ENCODE measurements at places on chromosomes 7 and 10.
A peak's percentile ranks its signal among the peaks of the same experiment; 100 is the strongest.

DNA sequence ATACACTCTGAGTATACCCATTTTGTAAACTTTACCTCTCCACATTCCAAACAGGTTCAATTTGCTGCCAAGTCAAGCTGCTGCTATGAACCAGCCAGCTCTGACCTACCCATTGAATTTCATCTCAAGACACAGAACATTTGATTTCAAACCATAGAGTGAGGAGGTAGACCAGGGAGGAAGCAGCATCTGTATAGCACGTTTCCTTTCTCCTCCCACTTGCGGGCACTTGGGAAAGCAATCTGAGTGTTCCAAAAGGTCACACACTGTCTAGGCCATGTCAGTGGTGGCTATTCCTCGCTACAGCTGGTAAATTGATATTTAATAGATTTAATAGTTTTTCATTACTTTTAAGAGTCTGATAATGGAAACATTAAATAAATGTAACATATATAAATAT, 147.8 kb upstream of the EEPD1 start:
- DNase-seq = no peak

GRCh38 chr10:97713339-97713825, at the start of gene MARVELD1:
Gene MARVELD1, plus strand, starts transcription at chr10:97713730. Its CDS starts 147 bp downstream, at chr10:97713877.
- DNase-seq = peak; percentile 57

DNA sequence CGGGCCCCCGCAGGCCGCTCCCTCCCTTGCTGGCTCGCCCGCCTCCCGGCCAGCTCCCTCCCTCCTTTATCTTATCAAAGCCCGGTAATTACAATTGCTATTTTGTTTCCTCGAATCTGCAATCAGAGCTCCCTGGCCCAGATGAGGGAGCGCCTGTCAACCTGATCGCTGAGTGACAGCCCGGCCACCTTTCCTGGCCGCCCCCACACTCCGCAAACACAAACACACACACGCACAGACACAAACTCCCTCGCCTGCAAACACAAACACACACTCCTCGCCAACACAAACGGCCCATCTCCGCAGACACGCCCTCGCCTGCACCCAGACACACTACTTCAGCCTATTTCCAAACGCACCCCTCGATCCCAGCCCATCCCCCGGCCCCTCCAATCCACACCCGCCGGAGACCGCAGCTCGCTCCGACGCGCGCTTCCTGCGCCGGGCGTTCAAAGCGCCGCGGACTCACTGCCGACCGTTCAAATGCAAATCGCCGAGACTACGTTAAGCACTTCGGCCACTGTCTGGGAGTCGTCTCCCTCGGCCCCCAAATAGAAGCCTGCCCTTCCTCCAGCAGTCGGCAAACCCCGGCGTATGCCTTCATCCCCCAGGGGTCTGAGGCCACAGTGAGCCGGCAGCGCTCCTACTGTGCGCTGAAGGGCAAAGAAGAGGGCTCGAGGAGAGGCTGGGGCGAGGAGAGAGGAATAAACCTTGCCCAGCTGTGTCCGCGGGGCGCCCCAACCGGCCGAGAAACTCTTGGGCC, 3.0 kb upstream of the FGF8 start:
- peak; percentile 92 for DNase-seq

- DNase-seq = no peak
Measured at GRCh38 chr10:80949785-80950184, 412.1 kb downstream of the SH2D4B start.

GRCh38 chr10:132702601-132703418, 83.1 kb downstream of the NKX6-2 start:
- no peak for DNase-seq

DNA sequence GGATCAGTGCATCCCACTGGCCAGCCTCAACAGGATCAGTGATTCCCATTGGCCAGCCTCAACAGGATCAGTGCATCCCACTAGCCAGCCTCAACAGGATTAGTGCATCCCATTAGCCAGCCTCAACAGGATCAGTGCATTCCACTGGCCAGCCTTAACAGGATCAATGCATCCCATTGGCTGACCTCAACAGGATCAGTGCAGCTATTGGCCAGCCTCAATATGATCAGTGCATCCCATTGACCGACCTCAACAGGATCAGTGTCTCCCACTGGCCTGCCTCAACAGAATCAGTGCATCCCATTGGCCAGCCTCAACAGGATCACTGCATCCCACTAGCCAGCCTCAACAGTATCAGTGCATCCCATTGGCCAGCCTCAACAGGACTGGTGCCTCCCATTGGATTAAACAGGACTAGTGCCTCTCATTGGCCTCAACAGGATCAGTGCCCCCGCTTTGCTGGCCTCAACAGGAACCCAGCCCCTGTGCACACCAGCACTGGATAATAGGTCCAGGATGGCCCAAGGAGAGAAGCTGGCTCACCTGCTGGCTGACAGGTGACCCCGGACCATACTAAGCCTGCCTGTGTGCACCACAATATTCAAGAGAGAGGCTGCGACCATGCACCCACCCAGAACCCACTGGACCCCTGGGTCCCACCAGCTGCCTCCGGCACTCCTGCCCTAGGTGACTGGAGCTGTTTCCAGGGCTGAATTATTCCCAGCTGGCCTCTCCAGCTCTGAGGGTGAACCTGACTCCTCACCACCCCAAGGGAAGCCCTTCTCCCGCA, 59.9 kb downstream of the PDGFA start:
- no peak for DNase-seq

DNA sequence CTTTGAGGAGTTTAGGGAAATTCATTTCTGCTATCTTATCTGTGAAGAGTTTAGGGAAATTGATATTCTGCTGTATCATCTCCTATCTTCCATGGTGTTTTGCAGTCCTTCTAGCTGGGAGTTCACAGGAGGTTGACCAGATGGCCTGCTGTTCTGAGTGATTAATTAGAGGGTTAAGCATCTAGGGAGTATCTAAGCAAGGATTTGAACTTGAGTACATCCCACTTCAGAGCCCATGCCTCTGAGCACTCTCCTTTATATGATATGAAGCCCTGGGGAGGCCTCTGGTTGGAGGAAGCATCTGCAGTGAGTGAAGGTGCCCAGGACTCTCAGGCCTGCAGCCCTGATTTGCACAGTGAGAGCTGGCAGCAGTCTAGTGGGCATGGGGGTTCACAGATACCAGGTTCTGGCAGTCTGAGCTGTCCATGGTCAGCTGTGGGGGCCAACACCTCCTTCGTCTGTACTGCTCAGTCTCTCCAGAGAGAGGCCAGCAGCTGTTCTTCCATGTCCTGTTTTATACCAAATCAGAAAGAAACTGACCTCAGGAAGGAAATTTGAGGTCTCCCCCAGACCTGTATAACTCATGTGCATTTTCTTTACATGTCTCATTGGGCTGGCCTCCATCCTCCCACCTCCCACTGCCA, 156.9 kb downstream of the PLCE1 start:
- DNase-seq = no peak

DNA sequence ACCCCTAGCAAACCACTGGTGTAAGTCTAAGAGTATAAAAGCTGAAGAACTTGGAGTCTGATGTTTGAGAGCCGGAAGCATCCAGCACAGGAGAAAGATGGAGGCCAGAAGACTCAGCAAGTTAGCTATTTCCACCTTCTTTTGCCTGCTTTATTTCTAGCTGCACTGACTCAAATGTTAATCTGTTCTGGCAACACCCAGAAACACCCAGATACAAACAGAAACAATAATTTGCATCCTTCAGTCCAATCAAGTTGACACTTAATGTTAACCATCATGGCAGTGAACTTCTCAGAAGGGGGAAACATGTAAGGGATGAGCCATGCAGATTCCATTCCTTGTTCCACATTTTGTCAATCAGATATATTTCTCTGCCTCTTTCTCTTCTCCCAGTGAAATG, 101.8 kb upstream of the FERD3L start:
- no peak for DNase-seq

DNA sequence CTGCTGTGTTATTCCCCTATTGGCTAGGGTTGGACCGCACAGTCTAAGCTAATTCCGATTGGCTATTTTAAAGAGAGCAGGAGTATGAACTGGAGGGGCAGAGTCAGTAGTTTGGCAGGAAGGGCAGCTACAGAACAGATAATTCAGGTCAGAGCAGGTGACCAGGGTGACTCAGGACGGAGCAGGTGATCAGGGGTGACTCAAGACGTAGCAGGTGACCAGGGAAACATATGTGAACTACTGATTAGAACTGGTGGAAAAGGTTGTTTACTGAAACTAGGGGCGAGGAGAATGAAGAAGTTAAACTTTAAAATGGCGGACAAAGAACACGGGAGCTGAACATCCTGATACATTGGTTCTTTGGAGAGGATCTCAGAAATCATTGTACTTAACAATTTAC, 102.3 kb downstream of the CCDC7 start:
- DNase-seq = no peak

GRCh38 chr7:81629702-81630101, 140.1 kb downstream of the HGF start:
- no peak for DNase-seq

DNA sequence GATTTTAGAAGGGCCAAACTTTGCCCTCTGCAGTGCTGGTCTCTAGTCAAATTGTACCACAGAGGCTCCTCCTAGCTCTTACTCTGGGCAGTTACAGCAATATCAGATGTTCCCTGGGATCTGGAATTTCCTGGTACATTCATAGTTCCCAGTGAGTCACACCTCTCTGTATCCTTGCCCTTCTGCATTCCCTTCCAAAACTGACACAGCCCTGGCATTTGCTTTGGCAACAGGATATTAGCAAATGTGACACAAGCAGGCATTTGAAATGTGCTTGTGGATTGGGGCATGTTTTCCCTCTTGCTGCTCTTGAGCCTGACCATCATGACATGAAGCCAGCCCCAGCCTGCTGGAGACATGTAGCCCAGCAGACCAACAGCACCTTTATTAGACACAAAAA, 284.7 kb upstream of the AKR1E2 start:
- no peak for DNase-seq

DNA sequence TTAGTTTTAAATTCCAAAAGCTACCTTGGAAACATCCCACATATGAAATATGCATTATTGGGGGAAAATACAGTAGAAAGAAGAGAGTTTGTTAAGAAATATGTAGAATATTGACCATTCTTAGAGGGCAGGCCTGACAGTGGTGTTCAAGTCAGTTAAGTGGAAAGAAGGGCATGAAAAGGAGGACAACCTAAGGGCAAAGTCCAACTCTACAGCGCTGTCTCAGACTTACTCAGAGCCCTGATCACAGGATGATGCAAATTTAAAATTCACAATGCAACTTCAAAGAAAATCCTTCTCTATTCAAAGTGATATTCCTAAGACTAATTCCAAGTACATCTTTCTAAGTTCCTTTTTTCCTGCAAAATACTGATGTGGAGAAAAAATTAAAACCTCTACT, 139.1 kb upstream of the LRRTM3 start:
- no peak for DNase-seq

DNA sequence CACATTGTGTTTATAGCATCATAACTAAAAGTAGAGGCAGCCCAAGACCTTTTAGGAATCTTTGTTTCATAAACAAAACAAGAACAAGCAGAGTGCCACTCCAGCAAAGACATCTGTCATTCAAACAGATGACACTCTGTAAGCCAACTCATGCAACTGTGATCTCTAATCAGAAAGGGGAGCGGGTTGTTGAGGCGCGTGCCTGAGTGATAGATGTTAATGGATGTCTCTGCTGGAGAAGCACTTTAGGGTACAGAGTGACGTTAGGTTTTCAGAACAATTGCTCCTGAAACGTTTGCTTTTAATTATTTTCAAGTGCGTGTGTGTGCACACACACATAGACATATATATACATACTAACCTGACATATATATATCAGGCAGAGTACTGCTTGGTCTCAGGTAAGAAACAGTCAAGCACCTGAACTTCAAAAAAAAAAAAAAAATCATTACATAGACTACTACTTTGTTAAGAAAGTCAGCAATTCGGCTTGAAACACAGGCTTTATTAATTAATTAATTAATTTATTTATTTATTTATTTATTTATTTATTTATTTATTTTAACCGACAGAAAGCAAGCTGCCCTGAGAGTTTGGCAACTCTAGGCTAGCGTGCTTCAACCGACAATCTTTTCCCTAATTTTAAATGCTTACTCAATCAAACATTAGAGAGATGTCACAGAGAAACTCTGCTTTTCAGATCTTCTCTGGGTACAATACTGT, 109.1 kb downstream of the POU6F2 start:
- DNase-seq = no peak

GRCh38 chr7:30331338-30331737, 46.9 kb downstream of the ZNRF2 start:
- no peak for DNase-seq

DNA sequence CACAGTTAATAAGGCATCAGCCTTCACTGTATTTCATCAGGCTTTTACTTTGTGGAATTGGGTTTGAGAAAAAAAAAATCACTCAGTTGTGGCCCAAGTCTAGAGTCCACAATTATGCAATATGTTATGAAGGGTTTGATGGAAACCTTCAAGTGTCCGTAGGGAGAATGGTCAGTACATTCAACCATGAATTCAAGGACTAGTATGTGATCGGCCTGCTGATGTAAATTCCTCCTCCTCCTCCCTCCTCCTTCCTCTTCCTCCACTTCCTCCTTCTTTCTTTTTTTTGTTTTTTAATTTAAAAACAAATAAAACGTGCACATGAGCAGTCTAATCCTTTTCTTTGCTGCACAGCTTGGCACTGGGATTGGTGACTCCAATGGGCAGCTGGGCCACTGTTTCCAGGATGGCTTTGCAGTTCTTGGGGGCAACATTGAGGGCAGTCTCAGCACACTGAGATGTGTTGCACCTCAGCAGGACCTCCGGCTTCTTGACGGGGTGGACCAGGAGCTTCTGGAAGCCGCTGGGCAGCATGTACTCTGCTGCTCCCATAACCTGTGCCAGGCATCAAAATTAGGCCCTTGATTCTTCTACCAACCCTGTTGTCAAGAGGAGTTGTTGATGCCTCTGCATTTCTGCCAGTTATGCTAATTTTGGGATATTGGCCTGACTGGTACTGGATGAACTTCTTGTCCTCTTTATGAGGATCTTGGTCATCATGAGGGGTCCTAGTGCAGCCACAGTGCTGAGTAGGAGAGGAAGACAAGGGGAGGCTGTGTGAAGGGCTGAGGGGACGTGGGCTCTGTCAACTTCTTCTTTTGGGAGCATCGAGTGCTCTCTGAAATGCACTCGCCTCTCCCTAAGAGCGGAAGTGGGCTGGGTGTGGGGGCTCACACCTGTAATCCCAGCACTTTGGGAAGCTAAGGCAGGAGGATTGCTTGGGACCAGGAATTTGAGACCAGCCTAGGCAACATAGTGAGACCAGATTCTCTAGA, 9.3 kb upstream of the IL2RA start:
- DNase-seq = no peak

DNA sequence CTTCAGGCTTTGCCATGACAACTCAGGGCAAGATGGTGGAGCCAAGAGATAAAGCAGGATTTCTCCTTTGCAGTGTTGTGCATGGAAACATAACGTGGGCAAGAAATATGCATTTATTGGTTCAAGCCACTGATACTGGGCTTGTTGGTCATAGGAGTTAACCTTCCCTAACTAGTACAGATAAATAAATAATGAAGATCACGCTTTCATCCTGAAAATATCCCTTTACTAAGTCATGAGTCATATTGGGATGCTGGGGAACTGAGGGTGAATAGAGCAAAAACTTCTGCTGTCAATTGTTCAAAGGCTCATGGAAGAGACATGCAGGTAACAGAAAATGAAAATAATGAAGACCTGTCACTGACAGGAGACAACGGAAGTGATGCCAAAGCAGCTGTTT, 55.5 kb downstream of the TES start:
- DNase-seq = no peak
